ENCODE measurements at places on chromosomes 6 and 20.
A peak's percentile ranks its signal among the peaks of the same experiment; 100 is the strongest.

GRCh38 chr6:1580109-1580508 lies 29.6 kb upstream of the FOXC1 start:
- no peak for DNase-seq

DNA sequence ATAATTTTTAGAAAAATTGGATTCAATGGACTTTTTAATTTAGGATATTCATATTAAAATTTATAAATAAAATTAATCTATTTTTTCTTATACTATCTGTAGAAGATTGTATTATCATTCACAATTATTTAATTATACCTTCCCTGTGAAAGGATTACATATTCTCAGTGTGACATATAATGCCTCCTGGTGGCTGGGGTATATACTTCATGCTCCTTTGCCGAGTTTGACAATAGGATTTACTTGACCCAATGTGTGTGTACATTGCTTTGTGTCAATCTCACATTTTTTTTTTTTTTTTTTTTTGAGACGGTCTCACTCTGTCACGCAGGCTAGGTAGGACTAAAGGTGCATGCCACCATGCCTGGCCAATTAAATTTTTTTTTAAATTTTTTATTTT lies 230.0 kb upstream of the CHD6 start:
- DNase-seq, result no peak

DNA sequence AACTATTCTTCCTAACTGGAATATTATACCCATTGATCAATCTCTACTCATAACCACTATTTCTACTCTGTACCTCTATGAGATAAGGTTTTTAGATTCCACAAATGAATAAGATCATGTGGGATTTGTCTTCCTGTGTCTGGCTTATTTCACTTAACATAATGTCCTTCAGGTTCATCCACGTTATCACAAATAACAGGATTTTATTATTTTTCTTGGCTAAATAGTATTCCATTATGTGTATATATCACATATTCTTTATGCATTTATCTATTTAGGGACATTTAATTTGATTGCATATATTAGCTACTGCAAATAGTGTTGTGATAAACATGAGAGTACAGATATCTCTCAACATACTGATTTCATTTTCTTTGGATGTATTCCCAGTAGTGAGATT lies 823.0 kb upstream of the ADGRB3 start:
- no peak for DNase-seq

DNA sequence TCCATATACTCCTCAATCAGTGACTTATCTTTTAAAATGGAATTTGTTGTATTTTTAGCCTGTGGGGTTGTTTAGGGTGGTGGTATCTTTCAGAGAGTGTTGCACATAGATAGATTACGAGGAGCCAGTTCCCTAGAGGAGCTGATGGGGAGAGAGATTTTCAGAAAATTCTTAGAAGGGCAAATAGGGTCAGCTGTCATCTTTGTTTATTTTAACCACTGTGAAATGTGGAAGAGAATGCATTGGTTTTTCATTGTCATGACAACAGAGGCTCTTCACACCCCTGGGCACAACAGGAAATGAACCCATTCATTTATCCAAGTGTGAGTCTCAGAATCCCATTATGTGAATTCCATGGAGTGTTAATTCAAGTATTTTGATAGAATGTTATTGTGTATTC lies 188.4 kb downstream of the JARID2 start:
- no peak for DNase-seq

DNA sequence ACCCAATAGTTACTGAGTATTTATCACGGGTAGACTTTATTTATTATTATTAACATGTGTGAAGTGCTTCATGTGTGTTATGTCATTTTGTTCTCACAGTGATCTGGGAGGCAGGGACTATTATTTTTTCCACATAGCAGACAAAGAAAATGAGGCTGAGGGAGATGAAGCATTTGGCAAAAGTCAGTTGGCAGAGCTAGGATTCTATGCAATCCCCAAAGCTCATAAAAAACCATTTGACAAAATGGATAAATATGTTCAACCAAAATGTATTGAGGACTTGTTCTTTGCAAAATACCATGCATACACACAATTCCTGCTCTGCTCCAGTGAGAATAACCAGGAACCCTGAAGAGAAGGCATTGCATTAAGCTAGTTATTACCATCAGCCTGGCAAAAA lies 184.4 kb downstream of the HS3ST5 start:
- DNase-seq, result no peak

DNA sequence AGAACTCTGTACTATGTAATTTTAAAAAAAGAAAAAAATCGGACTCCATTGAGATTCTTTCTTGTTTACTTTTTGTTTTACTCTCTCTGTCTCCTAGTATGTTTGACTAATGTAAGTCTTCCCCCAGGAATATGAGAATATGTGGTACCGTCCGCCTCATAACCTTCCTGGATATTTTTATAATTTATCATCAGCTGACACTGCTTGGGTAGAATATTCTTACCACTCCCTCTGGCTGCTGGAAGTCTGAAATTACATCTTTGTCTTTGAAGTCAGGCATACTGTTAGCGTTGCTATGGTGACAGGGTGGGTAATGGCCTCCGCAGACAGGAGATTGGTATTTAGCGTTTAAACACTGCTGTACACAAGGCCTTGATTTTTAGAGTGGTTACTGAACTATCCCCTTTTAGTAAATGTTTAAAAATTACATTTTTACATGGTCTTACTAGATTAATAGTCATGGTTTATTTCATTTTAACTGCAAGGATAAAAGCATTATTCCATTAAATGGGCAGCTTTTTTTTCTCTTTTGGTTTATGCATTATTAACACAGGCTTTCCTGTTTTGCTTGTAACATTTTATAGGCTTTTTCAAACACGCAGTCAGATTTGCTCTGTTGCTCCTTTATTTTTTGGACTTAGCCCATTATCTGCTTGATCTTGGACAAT lies 176.4 kb downstream of the ARID1B start:
- no peak for DNase-seq

DNA sequence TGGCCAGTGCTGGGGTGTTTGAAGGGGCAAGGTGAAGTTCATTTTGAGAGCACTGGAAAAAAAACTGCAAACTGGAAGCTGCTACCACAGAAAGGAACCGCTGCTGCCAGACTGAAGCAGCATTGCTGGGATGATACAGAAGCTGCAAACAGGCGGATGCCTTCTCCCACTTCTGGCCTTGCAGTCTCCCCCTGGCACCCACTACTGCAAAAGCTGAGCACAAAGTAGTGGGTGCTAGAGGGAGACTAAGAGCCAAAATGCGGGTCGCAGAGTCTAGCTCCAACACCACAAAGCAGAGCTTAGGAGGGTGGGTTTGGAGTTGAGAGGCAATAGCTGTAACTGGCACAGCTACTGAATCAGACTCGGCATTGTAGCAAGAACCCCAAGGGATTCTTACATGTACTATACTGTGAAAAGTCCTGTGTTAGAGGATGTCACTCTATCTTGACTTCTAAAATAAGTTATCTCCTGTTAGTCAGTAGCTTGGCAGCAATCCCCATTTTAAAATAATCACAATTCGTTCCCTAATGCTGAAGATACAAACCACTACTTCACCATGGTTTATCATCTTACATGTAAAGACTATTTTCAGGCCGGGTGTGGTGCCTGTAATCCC lies 44.0 kb upstream of the COL21A1 start:
- no peak for DNase-seq

- DNase-seq, result no peak
Measured at GRCh38 chr6:113599444-113599843, 257.7 kb upstream of the MARCKS start.

- DNase-seq, result no peak
Measured at GRCh38 chr20:17372806-17373440, 146.1 kb downstream of the PCSK2 start.

DNA sequence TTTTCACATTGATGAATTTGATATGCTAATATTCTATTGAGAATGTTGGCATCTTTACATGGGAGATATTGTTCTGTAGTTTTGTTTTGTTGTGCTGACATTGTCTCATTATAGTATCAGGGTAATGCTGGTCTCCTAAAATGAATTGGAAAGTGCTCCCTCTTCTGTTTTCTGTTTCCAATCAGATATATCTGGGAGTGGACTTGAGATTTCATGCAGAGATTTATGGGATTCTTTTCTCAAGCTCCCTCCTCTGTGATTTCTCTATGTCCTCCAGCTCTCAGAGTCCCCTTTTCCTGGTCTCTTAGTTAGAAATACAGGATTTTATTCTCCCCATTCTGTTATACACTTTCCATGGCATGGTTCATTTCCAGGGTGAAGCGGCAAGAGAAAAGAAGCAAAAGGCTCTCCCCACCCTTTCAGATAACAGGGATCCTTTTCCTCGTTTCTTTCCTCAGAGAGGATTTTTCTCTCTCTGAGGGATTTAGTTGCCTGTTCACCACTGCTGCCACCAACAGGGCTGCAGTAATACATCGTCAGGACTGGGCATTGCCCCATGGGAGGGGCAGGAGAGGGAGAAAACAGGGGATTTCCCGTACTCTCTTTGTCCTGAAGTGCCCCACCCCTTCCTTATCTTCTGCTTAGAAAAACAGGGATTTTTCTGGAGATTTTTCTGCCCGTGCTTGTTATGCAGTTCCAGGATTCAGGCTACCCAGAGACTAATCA lies 59.3 kb upstream of the STMND1 start:
- DNase-seq, result peak; percentile 6

DNA sequence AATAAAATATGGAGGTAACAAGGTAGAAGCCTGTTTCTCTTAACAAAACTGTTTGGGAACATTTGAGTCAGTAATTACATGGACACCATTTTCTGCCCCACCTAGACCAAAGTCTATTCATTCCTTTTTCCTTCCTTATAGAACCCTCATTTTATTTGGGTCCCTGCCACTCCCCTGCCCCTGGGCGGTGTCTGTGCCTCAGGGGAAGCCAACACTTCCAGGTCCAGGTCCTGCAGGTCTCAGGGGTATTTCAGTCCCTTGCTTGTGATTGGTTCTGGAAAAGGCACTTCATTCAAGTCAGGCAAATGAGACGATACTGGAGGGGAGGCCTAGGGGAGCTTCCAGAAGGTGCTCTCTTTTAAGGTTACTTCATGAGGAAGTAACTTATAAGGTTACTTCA lies 42.3 kb downstream of the SLC35D3 start:
- DNase-seq, result no peak

DNA sequence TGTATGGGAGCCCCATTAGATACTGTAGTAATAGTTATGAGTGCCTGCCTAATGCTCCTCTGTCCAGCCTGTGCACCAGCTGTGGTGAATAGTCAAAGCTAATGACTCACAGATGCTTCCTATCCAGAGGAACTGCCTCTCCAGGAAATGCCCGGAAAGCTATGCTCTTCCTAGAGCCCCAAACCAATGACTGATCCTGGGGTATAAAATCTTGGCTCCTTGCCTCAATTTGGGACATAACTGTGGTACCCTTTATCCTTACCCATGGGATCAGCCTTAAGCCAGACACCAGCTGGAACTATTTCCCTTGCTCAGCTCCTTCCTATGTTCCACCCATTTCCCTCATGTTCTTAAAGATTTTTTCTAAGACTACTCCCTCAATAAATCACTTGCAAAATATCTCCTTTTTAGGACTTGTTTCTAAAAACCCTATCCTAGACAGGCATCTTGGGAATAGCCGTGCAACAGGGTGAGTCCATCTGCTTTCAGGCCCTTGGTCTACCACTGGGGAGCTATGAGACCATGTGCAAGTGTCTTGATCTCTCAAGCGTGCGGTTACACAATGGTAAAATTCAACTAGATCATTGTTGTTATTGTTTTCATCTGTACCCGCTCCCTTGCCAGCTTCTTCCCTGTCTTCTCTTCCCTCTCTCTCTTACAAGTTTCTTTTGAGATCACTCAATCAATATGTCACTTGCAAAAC lies 283.7 kb downstream of the BTBD3 start:
- DNase-seq, result no peak

DNA sequence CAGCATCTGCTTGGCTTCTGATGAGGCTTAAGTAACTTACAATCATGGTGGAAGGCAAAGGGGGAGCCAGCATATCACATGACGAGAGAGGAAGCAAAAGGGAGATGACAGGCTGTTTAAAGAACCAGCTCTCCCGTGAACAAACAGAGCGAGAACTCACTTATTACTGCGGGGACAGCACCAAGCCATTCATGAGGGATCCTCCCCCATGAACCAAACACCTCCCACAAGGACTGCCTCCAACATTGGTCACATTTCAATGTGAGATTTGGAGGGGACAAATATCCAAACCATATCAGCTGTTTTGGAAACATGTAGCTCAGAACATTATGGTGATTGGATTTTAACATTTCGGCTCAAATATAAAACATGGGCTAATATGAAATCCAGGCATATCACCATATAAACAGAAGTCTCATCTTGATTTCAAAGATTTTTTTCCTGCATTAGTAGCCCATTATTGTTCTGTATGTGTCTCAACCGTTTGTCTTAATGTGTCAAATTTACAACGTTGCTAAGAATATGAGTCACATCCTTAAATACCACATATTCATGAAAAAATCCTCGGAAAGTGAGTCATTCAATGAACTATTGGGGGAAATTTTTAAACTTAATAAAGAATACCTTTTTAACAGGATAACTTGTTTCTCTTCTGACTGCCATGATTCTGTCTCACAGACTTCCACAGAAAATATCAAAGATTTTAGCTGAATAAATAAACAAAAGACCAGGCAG lies 894.3 kb downstream of the TFAP2A start:
- DNase-seq, result no peak

DNA sequence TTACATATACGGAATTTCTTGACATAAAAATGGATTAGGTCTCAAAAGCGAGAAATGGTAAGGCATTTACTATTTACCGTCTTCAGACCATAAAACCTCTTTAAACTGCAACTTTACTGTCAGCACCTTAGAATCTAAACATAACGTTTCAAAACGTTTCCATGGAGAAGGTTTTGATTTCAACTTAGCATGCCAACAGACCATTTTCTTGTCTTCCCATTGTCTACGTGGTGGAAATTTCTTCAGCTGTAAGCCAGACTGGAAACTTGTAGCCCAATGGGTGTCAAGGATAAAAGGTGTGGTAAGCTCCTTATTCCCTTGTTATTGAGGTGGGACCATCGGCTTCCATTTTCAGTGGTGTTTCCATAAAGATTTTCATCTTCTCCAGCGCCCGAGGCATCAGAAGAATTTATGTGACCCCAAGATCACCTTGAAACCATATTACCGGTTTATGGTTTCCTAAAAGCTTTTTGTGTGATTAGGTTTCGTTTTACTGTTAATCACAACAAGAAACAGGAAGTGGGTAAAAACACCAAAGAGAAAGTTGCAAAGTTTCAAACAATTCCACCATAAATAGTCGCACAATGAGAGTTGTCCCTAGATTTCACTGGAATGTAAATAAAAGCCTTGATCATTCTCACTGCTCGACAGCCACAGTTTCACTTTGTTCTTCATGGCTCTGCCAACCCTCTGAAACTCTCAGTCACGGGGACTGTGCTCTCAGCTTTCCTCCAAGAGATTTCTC lies 63.0 kb upstream of the CD2AP start:
- no peak for DNase-seq

GRCh38 chr6:154474648-154475428 lies 35.6 kb downstream of the CNKSR3 start:
- DNase-seq, result no peak

DNA sequence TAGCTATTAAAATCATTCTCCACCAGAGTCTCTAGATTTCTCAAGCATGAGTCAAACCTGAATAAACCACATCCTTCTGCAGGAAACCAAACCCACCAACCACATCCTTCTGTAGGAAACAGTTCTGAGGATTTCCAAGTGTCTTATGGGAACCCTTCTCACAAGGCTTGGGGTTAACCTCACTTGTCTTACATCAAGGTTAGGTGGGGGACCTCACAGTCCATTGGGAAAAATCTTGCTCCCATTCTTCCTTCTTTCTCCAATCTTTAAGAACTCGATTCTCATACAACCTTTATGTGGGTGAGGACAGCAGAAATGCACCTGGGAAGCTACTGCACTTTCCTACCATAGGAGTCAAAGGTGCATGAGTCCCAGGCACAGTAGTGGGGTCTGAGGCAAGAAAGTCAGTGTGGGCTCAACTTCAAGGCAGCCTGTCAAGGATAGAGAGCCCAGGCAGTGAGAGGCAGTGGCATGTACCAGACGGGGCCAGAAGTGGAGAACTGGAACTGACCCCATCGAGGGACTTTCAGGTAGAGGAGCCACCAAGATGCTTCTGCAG lies 114.5 kb downstream of the SLC22A3 start:
- DNase-seq, result no peak
